ENCODE measurements at places on chromosomes 7 and 10.

GRCh38 chr7:47551668-47552440, 30.1 kb downstream of the TNS3 start:
- no peak for DNase-seq

GRCh38 chr10:22712956-22713852, 1.2 kb downstream of the PIP4K2A start:
- DNase-seq: peak; percentile 60

- DNase-seq: no peak
Observed at GRCh38 chr10:62907470-62908212, 91.5 kb upstream of the EGR2 start.

DNA sequence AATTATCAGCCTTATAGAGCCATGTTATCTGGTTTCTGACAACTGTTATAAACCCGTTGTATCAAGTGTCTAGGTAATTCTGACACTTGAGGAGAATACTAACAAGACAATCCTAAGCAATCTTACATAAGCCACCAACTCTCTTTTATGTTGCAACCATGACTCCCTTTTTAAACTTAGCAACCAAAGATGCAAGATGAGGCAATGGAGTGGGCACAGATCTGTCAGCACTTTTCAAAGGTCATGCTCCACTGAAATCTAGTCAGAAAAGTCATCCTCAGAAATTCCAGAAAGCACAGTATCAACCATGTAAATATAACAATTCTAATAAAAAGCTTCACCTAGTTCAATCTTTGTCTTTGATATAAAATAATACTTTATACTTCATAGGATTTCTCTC, 77.0 kb upstream of the SEMA3A start:
- no peak for DNase-seq

GRCh38 chr7:157875230-157876179, 538.7 kb downstream of the DNAJB6 start:
- DNase-seq: peak; percentile 79

Data from ecto neural progenitor cell (in vitro differentiated cells).